GM04503 (cell line): ENCODE measurements at places on chromosomes 12 and 14.

DNA sequence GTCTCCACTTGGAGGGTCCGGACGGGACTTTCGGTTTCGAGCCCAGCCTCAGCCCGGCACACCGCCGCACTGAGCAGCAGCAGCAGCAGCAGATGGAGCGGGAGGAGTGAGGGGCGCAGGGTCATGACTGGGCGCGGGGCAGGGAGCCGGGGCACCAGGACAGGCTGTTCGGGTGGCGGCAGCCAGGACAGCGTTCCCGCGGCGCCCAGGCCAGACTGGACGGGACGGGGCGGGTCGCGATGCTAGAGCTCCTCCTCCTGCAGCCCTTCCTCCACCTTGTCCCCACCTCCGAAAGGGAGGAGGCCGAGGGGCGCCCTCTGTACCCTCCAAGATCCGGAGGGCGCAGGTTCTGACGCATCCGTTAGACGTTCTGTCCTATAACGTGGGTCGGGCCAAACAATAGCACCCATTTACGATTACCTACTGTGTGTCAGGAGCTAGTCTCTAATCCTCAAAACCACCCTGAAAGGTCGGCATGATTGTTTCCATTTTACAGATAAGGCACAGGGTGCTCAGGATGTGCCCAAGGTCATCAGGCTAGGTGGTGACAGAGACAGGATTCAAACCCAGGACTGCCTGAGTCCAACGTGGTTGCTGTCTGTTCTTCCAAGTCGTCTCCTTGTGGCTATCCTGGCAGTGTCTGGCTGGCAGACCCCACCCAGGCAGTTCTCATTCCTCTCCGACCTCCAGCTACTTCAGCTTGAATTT, at the start of gene FKBP11:
FKBP11 (minus strand) TSS at position 189 of the 708 bp plus-strand sequence; CDS start at position 125, 64 bp downstream.
- DNase-seq, result no peak

DNA sequence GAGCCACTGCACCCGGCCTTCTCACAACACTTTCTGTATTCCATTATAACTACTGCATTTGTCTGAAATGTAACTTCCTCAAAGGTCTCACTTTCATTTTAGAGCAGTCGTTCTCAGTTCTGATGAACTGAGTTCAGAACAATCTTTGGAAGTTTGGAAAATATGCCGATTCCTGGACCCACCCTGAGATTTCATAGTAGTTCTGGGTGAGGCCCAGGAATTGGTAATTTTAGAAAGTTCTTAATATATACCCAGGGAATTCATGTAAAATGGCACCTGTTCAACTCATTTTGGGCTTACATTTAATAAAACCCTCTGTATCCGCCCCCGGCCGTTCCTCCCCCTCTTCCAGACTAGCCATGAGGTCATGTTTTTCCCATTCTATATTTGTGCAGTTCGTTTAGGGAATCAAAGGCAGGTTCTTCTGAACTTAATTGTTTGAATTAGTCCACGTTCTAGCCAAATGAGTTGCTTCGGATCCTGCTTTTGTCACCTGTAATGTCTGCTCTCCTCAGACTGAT, 5.9 kb downstream of the GSG1 start:
- DNase-seq, result no peak

- no peak for DNase-seq
Observed at GRCh38 chr12:19933924-19934323, 434.4 kb upstream of the PDE3A start.

DNA sequence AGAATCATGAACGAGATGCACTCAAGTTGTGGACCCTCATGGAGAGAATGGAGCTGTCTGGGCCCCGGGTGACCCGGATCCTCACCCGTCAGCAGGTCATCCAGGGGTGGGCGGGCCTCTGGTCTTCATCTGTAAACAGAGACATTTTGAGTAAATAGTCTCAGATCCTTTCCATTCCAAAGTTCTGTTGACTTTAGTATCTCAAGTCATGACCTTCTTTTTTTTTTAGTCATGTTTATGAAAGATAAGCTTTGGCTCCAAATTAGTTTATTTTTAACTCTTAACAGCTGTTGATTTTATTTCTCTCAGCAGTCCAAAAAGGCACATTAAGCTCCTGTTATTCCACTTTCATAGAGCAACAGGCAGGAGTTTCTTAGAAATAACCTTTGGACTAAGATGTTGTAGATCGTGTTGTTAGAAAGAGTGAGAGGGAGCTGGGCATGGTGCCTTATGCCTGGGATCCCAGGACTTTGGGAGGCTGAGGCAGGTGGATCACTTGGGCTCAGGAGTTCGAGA, 48.9 kb upstream of the AMN start:
- no peak for DNase-seq
